CD4-positive, alpha-beta T cell treated with Interleukin-15 for 1 hour (primary cell): ENCODE measurements at places on chromosomes 13 and 19.

GRCh38 chr13:84705982-84706710 lies 823.9 kb upstream of the SLITRK1 start:
- no peak for DNase-seq

GRCh38 chr13:101490406-101491015 lies 38.0 kb downstream of the ITGBL1 start:
- no peak for DNase-seq

DNA sequence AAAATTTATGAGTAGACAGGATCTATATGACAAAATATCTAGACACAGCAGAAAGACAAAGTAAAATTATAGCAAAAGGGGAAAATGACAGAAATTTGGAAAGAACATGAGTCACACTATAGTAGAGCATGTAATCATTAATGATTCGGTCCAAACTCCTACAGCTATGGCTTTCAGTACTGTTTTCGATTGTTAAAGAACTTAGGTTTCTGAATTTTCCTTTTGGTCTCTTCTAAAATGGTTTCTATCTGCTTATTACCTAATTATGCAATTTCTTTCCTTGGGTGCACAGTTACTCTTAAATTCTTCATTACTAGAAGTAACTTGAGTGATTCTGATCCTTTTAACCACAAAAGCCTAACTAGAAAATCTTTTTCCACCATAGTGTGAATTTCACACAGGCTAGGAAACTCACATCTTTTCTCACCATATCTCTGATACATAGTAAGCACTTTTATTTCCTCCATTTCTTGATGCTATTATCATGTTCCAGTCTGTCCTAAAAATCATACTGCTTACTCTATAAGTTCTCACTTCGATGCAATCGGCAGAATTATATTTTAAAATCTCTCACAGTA lies 1101.4 kb downstream of the PCDH9 start:
- DNase-seq: no peak

DNA sequence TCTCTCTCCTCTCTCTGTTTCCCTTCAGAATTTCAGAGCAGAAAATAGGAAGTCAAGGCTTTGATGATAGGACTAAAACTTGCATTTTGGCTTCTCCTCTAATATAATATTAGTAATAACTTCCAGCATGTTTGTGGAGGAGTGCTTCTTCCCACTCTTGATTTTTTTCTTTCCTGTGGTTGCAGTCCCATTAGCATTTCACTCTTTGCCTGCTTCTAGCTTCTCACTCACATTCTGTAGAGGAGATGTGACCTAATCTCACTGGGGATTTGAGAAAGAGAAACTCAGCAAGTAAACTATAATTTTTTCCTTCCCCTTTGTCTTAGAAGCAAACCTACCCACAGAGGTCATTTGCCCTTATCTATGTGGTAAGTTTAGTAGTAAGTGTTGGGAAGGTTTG lies 169.4 kb upstream of the HTR2A start:
- DNase-seq: no peak

- no peak for DNase-seq
Measured at GRCh38 chr19:56955637-56956216, 115.2 kb upstream of the PEG3 start.

DNA sequence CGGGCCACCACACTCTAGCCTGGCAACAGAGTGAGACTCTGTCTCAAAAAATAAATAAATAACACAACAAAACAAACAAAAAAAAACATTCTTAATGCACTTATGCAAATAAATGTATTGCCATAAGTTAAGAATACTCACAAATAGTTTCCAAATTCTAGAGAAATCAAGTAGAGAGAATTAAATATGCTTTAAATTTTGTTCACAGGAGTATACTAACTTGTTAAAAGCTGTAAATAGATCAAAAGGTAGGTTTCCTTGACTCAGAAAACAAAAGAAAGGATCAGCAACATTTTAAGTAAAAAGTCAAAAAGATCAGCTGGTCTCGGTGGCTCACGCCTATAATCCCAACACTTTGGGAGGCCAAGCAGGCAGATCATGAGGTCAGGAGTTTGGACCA lies 50.5 kb upstream of the ZNF429 start:
- no peak for DNase-seq

DNA sequence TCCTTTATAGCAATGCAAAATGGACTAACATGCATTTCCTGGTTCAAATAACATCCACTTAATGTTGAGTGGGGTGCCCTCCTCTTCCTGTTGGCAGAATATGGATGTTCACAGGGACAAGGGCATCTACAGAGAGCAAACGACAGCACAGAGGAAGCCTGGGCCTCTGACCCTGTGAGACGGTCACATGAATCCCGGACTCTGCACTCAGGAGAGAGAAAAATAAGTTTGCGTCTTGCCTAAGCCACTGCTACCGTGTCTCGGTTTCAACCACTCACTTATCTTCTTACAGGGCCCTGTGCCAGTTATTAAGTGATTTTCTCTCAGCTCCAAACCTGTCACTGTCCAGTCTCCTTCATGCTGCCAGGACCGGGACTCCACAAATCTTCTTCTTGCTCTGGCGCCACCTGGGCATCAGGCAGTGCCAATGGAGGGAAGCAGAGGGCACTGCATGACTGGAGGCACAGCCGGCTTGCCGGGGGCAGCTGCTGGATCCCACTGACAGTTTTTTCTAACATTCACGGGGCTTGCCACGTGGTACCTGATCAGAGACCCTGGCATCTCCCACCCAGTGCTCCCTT lies 11.8 kb downstream of the LIG1 start:
- no peak for DNase-seq

DNA sequence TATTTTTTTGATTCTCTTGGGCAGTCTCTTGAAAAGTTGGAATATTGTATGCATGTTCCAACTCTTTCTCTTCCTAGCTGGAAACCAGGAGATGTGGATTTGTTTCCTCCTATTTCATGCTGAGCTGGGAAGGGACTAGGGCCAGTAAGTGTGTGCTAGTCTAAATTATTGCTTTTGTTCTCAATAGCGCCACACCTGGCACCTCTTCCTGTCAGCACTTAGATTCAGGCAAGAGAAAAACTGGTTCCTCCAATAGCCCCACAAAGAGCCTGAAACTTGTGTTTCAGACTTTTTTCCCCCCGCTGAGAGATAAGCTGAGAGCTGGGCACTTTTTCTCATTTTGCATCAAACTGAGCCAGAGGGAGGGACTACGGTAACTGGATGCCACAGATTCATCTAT lies 353.4 kb downstream of the OLFM4 start:
- DNase-seq: no peak
